ENCODE measurements at places on chromosomes 3 and 15.

DNA sequence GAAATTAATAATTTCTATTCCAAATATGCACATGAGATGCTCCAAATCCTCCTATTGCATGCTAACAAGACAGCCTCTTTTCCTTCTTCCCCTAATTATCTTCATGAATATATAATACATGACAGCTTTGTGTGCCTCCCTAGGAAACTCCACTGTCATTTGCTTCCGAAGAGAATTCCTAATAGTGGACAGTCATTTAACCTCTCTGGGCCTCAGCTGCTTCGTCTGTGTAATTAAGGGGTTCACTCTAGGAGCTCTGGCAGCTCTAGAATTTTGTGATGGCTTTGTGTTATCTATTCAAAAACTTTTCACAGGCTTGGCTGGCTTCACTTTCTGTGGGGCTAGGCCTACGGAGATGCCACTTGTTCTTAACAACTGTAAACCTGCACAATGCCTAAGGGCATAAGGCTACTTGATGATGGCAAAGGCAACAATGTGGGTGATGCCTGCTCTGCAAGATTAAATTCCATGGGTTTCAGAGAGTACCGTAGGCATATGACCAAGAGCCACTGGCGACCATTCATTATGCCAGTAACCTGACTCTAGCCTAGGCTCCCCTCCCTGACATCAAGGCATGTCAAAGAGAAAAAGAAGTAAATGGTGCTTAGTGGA is 333.8 kb upstream of the UMPS start:
- DNase-seq, result no peak

DNA sequence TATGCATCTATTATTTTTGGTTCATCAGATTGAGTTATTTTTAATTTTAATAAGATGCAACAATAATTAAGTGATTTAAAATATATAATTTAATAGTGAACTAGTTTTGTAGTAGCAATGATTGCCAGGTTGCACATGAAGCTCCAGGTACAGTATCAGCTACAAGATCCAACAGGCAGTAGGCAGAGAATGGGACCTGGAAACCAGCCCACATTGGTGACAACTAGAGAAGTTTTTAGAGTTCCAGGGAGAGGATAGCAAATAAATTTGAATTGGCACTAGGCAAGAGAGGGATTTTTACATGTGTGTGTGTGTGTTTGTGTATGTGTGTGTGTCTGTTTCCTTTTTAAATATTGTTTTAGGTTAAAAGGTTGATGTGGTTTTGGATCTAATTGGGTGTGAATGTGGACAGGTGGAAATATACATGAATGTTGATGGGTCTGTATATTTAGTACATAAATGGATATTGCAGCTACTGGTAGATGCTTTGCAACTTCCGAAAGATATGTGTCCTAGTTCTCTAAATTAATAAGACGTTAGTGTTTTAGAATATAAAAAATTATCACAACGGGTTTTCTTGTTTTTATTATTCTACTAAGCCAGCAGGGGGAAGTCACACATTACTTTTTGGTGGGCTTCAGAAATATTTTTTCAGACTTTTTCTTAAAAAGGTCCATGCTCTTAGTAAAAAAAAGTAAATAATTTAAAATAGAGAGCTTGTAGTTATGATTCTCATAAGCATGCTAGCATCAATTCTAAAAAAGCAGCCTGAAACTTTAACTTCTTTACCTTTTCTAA is 110.1 kb upstream of the GBE1 start:
- no peak for DNase-seq

GRCh38 chr3:105606016-105606415 is 239.3 kb downstream of the ALCAM start:
- DNase-seq, result no peak

DNA sequence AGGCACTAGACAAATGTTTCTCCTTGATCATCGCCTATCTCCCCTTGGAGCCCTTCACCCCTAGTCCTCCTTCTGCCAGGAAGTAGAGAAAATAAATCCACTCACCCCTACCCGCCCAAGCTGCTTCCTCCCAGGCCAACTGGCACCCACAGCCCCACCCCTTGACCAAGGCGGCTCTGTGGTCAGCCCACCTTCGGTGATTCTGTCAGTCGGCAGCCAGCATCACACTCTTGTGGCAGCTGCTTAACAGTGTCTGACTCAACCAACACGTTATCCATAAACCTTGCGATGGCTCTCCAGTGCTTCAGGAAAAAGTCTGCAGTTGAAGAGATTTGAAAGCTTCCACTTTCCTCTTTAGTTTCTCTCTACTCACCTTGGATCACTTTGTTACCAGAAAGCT is 7.6 kb downstream of the SHF start:
- DNase-seq, result no peak

DNA sequence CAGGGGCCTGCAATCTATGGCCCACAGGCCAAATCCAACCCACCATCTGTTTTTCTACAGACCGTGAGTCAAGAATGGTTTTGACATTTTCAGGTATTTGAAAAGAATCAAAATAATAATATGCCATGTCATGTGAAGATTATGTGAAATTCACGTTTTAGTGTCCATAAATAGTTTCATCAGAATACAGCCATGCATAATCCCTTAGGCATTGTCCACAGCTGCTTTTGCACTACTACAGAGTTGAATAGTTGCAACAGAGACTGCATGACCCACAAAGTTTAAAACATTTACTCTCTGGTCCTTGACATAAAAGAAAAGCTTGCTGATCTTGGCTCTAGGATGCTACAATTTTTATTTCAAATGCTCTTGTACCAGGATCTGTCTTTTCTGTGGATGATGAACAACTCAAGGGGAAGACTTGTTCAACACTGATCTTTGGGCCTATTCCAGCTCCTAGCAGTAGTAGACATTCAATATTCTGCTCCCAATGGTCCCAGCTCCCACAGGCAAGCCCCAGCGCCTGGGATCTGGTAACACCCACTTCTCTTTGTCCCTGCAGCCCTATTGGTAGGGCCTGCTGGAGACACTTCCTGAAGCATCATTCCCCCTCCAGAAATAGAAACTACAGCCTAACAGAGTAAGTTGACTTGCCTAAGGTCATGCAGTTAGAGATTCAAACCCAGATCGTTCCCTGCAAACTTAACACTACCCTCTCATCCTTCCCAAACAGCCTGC is 76.9 kb downstream of the MRPL46 start:
- DNase-seq, result no peak

GRCh38 chr3:77535116-77535515 is 495.2 kb downstream of the ROBO2 start:
- no peak for DNase-seq

DNA sequence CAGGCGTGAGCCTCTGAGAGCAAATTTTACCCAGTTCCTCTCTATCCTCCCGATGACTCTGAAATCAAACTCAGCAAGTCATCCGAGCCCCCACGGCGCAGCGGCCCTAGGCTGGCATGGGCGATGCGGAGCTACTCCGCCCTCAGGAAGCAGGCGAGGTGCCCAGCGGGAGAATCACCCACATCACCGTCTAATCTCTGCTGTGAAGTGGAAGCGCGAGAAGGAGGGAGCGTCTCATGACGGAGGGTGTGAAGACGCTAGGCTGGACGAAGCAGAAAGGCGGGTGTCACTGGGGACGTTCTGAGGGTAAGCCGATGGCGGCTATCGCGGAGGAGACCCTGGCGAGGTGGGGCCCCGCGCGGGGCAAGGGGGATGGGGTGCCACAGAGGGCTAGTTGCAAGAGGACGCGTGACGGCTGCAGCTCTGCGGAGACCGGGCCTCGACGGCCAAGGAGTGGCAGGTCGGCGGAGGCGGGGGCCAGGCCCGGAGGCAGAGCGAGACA is 9.1 kb upstream of the GNAI2 start:
- peak; percentile 39 for DNase-seq

- no peak for DNase-seq
Measured at GRCh38 chr3:63192248-63192647, 85.9 kb upstream of the SYNPR start.

GRCh38 chr3:124157748-124158147 is 165.8 kb upstream of the ROPN1 start:
- DNase-seq, result no peak

- DNase-seq, result no peak
Measured at GRCh38 chr15:36589971-36590370, 10.5 kb downstream of the CDIN1 start.

DNA sequence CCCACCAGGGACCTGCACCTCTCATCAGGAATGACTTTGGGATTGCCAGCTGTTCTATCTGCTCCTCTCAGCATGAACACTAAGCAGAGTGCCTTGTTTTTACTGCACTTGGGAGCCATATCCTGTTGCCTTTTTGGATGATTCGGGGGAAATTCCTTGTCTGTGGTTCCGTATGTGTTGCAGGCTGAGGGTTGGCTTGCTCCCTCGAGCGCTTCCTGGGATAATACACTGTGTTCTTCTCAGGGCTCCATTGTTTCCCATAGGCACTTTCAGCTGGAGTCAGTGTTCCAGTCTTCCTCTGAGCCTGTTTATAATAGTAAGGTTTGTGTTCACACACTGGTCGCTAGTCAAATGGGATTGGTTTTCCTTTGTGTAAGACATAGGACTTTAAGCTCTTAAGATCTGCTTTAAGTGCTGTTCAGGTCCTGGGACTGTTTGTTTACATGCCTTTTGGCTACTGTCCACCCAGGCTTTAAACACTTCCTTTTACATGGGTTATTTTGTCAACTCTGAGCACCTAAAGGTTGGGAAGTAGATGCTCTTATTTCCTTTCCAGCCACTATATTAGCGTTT is 23.4 kb downstream of the BOC start:
- no peak for DNase-seq

DNA sequence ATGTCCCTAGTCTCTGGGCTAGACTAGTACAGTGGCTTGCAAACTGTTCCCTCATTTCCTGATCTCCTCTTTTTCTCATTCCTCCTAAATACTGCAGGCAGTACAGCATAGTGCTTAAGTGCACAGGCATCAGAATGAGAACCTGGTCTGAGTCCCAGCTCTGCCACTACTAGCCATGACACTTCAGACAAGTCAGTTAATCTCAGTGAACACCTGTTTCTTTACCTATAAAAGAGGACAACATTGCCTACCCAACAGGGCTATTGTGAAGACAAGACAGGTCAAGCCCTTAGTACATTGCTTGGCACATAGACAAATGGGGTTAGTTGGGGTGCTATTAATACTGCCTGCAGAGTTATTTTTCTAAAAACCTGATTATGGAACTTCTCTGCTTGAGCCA is 113.3 kb downstream of the RYR3 start:
- DNase-seq, result no peak

DNA sequence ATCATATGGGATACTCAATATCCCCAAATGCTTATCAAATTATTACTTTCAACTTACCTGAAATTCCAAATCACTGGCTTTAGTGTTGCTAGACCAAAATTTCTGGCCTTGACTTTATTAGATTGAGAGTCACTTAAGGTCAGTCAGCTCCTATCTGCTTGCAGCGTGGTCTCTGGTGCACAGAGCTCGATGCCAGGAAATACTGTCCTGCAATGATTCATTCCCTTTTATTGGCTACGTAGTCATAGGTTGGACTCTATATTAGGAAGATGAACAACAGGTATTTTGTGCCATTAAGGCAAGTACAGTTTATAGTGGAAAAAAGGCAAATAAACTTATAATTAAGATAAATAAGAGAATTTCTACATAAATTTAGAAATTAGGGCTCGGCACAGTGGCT is 378.6 kb upstream of the MCTP2 start:
- no peak for DNase-seq

DNA sequence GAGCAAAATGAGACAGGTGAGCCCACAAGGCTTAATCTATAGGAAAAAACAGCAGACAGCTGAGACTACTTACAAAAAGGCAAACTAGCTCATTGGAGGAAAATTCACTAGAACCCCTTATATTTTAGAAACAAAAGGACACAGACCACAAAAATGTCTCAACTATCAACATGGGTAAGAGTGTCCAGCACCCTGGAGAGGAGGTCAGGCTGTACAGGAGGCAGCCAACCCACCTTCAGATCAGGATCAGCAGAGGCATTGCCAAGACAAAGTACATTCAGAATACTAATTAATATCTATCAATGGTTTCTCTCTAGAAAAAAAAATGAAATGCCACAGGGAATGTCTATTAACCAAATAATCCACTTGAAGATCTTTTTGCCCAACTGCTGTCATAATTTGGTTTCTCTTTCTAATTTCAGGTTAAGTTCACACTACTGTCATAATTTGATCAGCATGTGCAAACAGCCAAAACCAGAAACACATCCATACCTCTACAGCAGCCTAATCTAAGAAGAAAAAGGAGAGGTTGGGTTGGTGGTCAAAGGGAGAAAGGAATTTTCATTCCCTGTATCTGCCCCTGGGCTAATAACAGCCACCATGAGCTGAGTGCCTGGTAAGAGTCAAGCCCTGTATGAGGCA is 26.0 kb upstream of the THBS1 start:
- no peak for DNase-seq

DNA sequence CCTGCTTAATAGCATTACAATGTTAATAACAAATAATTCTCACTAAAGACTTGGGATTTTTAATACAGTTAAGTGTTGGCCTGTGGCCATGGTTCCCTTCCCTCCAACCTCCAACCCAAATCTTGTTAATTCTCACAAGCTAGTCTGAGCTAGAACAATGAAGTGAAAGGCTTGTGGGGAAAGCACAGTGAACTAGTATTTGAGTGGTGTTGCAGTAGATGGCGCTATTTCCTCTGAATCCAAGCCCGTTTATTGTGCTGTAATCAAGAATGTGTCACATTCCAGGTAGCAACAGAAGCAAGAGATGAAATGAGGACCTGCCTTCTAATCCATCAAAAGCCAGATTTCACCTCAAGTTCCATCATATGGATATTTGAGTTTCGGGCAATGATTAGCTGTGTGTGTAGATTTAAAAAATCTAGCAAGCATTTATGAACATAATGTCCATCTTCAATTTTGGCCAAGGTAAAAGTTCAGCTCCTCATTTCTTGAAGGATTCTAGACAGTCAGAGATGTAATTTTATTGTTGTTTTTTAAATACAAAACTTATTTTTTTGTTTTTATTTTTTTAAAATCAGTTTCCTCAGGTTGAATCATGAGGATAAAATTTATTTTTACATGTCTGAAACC is 160.7 kb downstream of the SQOR start:
- no peak for DNase-seq

GRCh38 chr3:80043226-80043625 is 275.4 kb upstream of the ROBO1 start:
- no peak for DNase-seq

DNA sequence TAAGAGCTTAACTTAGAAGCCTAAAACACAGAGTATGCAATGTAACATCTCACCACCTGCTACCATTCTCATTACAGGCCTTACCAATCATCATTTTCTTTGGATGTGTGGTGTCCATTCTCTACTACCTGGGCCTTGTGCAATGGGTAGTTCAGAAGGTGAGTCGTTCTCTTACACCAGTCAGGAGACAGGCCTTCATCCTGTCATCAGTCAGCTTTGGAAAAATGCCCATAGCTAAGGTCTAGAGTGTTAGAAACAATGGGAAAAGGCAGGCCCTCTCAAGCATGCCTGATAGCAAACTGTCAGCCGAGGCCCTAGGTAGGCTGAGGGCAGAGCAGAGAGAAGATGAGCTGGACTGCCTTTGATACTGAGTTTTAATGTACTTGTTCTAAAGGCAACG is 13.5 kb downstream of the SLC28A2 start:
- DNase-seq, result no peak

DNA sequence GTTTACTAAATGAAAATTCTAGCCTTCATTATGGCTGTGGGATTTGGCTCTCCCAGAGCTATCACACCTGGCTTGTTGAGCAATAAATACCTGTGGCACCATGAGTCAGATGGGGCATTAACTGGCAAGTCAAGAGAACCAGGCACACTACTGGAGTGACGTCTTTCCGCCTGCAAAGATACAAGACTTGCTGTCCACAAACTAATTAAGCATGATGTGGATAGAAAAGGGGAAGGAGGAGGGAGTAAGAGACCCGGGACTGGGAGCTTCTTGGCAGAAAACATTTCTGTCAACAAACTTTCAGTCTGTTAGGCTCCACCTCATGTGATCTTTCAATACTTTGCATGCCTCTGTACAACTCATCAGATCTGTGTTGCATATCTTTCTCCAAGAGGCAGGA is 56.5 kb downstream of the CLDN1 start:
- no peak for DNase-seq

All from activated CD8-positive, alpha-beta memory T cell treated with anti-CD3 and anti-CD28 coated beads, Interleukin-2, amount 50 U/mL, for 4 hours (primary cell).